Vagina (tissue), 2 donors: ENCODE measurements at places on chromosomes 3 and 15. TPM values are rescaled to one million over a fixed set of nuclear protein-coding genes. Genes with fewer than 3 reads are reported as not detected.

Gene AGTR1
- total RNA-seq = 12.0 TPM

Gene ISG20
- total RNA-seq = 15.7 TPM

Gene ROBO1
- total RNA-seq = 66.5 TPM

GRCh38 chr3:152208439-152208838 lies 60.3 kb upstream of the MBNL1 start:
- no peak for DNase-seq

DNA sequence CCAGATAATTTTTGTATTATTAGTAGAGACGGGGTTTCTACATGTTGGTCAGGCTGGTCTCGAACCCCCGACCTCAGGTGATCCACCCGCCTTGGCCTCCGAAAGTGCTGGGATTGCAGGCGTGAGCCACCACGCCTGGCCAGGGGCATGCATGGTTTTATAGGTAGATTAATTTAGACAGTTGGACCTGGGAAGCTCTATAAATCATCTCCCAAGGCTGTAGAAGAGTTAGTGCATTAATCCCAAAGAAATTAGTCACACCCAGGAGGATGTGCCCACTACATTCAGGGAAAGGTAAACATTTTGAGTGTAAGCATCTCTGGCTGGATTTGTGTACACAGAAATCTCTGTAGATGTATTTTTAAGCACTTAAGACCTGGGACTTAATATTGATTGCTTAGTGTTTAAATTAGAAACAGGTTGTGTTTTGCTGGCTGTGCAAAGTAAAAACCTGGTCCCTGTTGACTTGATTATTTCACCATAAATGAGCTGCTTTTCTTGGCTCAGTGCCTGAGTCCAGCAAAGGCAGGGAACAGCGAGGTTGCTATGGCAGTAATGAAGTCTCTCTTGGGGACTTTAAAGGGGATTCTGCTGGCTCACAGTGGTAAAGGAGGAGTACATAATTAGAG lies 19.2 kb downstream of the EXOSC7 start:
- no peak for DNase-seq

GRCh38 chr3:110568246-110568645 lies 503.4 kb upstream of the NECTIN3 start:
- DNase-seq = no peak

DNA sequence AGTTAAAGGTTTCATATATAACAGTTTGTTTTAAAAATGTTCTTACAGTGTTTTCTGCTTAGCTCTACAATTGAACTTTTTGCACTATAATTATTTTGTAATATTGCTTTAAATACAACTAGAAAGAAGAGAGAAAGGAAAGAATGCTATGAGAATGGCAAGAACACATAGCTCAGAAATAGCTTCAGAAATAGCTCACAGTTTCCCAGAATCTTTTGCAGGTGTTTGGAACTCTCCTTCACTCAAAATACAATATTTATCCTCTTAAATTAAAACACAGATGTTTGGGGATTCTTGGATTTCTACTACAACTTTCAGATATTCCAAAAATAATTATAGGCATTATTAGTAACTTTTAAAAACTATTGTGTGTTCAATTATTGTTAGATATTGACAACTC lies 658.0 kb upstream of the DPPA4 start:
- no peak for DNase-seq
